ENCODE measurements at places on chromosomes 1 and 21.

DNA sequence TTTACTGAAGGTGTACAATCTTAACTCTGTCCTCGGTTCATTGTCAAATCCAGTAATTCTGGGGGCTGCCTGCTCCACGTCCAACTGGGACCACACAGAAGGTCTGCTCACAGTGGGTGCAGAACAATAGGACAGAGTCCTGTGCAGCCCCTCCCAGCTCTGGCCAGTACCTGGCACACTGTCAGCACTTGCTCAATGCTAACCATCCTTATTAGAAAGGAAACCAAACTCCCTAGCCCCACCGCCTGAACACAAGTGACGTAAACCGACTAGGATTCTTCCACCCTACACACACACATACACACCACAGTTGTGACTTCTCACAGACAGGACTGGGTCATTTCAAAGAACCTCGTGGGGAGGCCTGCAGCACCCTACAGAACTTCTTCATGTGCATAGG is 5.2 kb downstream of the BCAR3 start:
- DNase-seq: no peak

GRCh38 chr1:119191325-119191724 is 50.9 kb upstream of the WARS2 start:
- DNase-seq: no peak

GRCh38 chr1:1144122-1144842 is 28.4 kb upstream of the C1orf159 start:
- no peak for DNase-seq

DNA sequence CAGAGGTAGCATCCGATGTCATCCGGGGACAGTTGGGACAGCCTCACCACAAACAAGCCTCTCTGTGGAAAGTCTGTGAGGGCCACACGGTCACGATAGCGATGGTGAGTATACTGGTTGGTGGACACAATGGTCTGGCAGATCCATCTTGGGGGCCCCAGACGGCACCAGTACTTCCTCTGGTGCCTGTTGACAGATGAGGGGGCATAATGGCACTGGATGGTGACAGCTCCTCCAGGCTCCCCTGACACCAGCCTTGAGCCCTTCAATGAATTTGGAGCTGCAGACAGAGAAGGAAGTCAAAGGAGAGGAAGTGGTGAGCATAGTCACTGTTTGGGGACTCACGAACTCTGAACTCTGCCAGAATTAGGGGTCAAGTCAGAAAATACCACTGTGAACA is 8.0 kb downstream of the FCAMR start:
- DNase-seq: no peak

- no peak for DNase-seq
Measured at GRCh38 chr21:44804762-44805161, 3.1 kb upstream of the UBE2G2 start.

GRCh38 chr1:93740601-93741031 is 59.0 kb upstream of the BCAR3 start:
- DNase-seq: no peak

- DNase-seq: no peak
Measured at GRCh38 chr1:58755468-58755872, 28.4 kb downstream of the JUN start.

DNA sequence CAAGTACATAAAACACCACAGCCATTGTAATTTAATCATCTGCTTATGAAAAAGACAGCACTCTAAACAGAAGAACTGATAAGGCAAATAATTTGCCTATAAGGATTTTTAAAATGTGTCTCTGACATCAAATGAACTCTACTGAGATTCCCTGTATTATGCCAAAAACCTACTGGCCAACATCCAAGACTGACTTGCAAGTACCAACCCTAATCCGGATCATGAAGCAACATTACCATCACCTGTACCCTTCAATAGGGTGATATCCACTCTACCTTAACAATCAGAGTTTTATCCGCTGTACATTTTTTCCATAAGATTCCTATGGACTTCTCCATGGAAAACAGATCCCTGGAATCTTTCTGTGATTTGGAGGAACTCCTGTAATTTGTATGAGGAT is 4.6 kb downstream of the RGS7 start:
- no peak for DNase-seq

DNA sequence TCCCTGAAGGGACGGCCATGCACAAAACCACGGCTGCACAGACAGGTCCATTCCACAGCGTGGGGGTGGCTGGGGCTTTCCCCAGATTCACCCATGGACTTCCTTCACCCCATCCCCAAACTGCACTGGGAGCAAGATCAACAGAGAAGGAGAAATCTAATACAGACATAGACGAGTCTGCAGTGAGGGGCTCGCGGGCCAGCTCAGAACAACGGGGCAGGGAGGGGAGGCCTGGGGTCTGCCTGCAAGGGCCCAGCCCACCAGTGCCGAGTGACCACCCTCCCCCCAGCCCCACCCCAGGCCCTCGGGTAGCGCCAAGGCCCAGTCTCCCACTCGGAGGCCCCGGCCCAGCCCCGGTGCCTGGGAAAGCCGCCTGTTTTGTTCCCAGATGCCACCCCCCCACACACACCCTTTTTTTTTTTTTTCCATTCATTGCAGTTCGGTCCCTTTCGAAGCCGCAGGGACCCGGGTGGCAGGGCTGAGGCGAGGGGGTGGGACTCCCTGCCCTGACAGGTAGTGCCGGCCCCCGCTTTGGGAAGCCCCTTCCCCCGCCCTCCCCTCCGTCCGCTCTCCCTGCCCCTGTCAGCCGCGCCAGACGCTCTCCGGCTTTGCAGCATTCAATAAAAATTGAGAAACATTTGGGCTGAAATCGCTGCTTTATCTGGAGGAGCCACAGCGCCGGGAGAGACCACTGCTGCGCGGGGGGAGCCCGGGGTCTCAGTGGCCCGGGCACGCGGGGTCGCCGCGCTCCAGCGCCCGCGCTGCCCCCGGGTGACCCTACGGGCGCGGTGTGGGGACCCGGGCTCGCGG is 543 bp upstream of the EPHB2 start:
- DNase-seq: no peak

DNA sequence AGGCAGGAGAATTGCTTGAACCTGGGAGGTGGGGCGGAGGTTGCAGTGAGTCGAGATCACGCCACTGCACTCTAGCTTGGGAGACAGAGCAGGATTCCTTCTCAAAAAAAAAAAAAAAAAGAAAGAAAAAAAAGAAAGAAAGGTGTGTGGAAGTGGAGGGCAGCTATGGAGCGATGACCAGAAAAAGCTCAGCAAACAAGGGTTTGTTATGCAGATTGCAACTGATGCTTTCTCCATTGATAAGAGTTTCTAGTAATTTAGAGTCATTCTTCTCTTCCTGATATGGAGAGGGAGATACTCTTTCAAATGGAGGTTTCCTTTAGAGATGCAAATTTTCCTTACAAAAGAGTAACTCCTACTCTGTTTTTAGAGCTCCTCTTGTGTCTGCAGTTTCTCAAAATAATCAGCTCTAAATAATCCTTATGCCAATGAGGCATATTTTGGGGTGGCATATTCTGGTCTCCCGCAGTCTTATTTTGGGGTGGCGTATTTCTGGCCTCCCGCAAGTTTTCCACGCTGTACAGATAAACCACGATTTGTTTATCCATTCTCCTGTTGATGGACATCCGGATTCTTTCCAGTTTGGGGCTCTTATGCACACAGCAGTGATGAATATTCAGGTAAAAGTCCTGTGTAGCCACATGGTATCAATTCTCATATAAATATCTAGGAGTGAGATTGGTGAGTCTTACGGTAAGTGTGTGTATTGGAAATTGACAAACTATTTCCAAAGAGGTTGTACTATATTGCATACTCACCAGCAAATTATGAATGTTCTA is 30.7 kb upstream of the RCC2 start:
- DNase-seq: no peak

All from LNCaP clone FGC (cell line).